ENCODE measurements at places on chromosomes 12 and 14.

DNA sequence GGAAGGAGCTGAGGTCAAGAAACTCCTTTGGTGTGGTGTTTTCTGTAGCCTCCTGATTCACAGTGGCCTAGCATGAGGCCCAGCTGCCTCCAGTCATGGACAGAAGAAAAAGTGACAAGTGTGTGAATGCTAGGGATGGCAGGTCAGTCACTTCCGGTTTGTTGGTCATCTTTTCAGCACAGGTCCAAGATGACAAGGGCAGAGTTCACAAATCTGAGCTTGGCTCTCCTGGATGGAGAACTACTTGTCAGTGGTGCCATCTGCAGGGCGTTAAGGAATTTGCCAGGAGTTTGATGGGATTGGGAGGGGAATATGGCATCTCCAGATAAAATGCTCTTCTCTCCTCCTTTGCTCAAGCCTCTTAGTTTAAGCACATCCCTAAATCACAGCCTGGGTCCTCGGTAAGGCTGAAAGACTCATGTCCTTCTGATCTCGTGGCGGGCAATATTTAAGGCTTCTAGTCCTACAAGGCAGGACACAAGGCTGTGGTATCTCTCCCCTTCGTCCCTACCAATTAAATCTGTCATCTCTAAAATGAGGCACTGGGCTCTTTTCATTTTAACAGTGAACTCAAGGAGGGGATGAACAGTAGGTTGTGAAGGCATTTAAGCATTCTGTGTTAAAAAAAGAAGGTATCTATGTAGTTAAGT, 10.0 kb downstream of the TUBA1B start:
- no peak for DNase-seq

DNA sequence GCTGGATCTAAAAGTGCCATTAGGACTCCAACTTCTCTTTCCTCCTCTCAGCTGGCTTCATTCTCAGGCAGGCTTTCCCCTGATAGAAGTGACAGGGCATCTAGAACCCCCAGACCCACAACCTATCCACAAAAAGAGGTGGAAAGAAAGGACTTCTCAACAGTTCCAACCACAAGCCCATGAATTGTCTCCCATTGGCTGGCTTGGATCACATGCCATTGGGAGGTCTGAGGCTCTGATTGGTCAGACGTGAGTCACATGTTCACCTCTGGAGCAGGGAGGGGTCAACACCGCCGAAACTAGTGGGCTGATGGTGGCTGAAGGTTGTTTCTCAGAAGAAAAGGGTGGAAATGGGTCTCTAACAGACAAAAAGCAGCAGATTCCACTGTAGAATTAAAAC, 47.2 kb downstream of the DRAM1 start:
- DNase-seq: no peak

GRCh38 chr12:56991319-56992246, 14.8 kb downstream of the ZBTB39 start:
- DNase-seq: no peak

DNA sequence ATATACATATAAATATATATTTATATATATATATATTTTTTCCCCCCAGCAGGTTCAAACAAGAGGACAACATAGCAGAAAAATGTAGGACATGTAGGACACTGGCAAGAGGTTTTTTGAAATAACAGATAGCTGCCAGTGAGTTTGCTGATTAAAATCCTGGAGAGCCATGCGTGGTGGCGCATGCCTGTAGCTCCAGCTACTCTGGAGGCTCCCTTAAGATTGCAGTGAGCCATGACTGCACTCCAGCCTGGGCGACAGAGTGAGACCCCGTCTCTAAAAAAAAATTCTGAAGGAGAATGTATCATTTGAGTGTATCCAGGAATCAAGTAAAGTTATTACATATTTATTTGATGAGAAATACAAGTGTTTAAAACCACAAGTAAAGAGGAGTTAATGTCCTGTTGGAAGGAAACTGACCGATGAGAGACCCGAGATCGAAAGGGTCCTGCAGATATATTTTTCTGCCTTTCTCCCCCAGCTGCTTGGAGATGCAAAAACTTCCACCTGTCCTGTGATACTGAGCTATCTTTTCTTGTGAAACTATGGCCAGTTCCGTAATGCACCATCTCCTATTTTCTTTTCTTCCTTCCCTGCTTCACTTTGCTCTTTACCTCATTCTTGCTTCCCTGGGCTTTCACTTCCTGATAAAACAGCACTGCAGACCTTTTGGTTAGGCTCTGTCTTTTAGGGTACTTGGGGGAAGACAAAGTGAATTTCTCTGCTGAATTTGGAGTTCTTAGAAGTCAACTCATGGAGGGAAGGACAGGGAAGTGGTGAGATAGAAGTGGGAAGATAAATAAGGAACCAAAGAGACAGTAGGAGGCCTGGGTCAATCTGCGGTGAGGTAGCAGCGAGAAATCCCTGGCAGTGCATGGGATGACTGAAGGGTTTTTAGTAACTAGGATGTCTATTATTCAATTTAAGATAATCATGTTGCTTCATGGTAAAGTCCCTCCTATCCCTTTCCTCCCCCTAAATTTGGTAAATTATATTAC, 41.2 kb upstream of the SLC2A13 start:
- DNase-seq: no peak

GRCh38 chr14:92258934-92259333, 64.0 kb upstream of the SLC24A4 start:
- DNase-seq: no peak

- DNase-seq: no peak
Observed at GRCh38 chr12:57627501-57628279, 5.3 kb downstream of the B4GALNT1 start.

DNA sequence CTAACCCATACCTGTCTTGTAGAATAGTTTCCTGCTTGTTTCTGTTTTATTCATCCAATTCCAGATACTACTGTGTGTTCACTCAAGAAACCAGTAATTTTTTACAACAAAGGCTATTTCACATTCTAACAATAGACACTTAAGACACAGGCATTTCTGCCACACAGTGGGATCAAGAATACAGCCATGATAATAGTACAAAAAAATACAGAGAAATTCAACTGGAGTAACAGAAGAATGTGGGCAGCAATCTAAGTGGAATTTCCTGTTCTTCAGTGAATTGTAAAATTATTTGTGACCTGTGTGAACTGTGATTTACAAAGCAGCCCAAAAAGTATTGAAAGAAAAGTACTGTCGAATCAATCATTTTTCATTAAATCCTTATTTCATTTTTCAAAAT, 282.9 kb downstream of the CCER1 start:
- no peak for DNase-seq

GRCh38 chr14:30291216-30291615, 267.7 kb upstream of the G2E3 start:
- DNase-seq: no peak
